ENCODE measurements at places on chromosomes 11 and 22. TPM values are rescaled to one million over a fixed set of nuclear protein-coding genes. Genes with fewer than 3 reads are reported as not detected.

Gene C11orf16
- polyA plus RNA-seq: not detected

GRCh38 chr11:104089481-104089880, 53.0 kb downstream of the DDI1 start:
- no peak for DNase-seq

GRCh38 chr11:21650961-21651360, 541.9 kb upstream of the ANO5 start:
- no peak for DNase-seq

Gene CNGA4
- 0.07 TPM for polyA plus RNA-seq

Gene PRRG4
- not detected for polyA plus RNA-seq

DNA sequence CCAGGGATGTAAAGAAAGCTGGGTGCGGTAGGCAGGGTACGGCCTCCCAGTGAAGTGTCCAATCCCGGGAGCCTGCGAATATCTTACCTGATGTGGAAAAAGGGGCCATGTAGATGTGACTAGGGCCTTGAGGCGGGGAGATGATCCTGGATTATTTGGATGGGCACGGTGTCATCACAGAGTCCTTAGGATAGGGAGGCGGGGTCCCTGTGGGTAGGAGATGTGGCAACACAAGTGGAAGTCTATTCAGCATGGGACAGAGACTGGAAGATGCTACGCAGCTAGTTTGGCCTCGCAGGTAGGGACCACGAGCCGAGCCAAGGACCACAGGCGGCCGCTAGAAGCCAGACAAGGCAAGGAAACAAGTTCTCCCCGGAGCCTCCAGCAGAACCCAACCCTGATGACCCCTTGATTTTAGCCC, 46.4 kb upstream of the SHANK2 start:
- DNase-seq: no peak

- no peak for DNase-seq
Measured at GRCh38 chr22:50620593-50621355, 7.2 kb downstream of the ARSA start.

Gene PANX3
- polyA plus RNA-seq: not detected

- DNase-seq: no peak
Measured at GRCh38 chr22:50544746-50545253, 899 bp upstream of the KLHDC7B start.

Gene NRGN
- polyA plus RNA-seq: 3.4 TPM

DNA sequence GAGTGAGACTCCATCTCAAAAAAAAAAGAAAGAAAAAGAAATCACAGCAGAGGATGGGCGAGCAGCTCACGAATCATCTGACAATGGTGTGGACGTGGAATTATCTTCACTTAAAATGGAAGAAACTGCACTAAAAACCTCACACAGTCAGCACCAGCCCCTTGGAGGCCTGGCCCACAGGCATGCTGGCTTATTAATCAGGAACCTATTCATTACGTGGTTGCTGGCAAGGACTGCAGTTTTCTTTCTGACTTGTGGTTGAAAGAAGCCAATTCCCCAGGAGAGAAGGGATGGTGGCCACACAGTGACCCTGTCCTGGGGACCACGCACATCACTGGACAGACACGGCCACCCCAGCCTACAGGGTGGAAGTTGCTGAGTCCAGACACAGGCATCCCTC, 401.1 kb downstream of the CTTN start:
- no peak for DNase-seq

DNA sequence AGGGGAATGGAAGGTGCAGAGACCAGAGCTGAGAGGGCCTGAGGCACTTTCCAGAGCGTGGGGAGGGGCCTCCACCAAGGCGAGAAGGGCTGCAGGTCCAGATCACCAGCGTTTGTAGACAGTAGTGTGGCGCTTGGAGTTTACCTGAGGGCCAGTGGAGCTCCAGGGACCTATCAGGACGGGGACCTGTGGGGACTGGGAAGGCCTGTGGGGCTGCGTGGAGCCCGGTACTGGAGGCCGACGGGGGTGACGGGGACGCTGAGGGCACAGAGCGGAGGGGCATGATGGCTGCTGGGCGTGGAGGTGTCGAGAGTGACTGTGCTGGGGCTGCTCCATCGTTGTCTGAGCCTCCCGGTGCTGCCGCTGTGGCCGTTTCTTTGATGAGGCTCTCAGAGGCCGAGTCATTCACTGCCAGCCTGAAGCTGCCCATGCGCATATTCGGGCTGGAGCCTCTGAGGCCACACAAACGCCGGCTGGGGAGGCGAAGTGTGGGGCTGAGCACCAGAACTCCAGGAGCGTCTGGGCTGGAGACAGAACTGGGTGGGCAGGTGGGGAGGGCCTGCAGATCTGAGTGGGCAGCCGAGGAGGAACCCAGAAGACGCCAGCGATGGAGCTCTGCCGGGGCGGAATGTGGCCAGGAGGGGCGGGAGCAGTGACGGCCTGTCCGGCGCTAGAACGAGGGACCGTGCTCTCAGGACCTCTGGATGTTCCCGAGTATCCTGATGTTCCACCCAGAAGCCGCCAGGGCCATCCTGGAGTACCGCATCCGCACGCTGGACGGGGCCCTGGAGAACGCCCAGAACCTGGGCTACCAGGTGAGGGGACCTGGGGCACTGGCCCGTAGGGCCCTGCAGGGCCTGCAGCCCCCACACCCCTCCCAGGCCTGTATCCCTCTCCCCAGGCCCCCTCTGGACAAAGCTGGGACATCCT, 2.6 kb downstream of the PGGHG start:
- no peak for DNase-seq

DNA sequence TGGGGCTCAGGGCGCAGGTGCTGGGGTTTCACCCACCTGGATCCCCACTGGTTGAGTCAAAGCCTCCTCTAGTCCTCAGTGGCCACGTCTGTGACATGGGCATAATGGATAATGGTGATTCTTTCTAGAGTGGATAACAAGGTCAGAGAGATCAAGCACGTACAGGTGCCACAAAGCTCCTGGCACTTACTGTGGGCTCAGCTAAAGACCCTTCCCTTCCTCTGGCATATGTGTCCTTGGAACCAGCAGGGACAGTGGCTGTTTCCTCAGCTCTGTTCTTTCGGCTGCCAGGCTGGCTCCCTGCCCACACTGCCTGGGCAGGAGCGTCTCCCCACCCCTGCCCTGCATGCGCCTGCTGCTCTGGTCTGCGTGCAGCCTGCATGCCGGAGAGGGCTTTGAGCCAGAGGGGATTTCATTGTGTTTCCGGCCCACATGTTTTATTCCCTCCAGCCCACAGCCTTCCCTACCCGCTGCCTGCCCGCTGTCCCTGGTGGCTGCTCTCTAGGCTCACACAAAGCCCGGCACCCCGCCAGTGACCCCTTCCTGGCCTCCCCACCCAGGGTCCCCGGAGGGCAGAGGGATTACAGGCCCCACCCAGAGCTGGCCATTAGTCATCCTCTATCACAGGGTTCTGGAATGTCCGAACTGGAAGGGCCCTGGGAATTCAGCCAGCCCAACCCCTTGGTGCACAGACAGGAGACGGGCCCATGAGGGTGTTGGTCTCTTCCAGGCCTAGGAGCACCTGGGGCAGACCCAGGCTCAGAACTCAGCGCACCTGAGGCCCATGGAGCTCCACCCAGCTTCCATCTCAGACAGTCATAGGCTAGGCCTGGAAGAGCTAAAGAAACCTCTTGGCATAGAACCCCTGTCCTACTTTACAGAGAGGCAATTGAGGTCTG, 55.3 kb upstream of the GCAT start:
- DNase-seq: peak; percentile 47

GRCh38 chr11:20668131-20668809, 1.1 kb upstream of the NELL1 start:
- DNase-seq: no peak

Gene MPZL2
- not detected for polyA plus RNA-seq

Gene OVCH2
- polyA plus RNA-seq: 0.47 TPM

GRCh38 chr11:64542172-64543125, 48.6 kb upstream of the SLC22A12 start:
- DNase-seq: no peak

Gene C11orf42
- polyA plus RNA-seq: not detected

DNA sequence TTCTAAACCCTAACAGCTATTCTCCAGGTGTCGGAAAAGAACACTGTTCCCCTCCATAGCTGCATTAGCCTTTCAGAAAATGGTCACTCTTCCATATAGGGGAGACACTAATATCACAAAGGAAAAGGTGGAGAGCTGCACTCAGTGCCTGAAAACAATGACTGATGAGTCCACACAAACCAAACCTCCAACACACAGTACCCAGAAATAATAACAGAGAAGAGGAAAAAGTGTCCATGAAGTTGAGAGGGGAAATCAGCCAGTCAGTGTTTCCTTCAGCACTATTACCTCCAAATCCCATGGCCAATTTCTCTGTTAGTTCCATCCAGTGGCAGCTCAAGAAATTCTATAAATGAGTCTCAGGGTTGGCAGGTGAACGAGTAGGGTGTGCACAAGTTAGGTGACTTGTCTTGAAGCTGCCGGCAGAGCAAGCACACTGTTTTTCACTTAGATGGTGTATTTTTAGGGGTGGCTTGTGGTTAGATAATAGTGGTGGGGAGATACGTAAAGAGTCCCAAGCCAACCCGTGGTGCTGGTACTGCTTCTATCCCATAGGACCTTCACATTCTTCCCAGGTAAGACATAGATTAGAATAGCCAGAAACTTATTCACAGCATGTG, 84.5 kb upstream of the CHRM4 start:
- DNase-seq: no peak

DNA sequence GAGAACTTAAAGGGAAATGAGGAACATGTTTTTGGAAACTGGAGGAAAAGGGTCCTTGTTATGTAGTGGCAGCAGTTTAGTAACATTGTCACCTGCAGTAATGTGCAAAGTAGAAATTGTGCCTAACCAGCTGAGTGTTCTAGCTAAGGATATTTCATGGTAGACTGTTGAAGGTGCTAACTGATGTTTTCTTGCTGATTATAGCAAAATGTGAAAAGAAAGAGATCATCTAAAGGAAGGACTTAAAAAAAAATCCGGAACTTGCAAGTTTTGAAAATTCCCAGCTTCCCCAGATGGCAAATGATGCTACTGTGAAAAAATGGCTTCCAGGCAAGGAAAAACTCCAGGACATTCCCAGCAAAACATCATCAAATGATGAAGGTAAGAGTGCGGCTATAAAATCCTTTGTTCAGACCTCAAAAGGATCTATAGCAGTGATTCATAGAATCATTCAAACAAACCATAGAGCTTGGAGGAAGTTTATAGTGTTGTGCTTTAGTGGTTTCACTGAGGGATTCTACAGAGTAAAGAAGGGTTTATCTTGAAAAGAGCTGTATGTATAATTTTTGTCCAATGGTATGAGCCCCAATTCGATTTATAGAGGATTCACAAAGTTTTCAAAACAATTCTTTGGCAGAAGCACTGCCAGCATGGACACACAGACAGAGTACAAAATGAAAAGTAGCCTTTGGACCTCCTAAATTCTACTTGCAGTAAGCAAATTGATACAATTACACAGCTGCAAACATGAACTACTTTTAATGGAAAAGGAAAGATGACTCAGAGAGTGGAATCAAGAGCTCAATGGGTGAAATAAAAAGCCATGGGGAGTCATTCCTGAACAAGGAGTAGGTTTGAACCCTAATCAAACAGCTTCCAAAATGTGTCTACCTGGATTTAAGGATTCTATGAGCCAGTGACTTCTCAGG, 4.3 kb upstream of the TRIM44 start:
- DNase-seq: no peak

Gene VSTM5
- 0.55 TPM for polyA plus RNA-seq

DNA sequence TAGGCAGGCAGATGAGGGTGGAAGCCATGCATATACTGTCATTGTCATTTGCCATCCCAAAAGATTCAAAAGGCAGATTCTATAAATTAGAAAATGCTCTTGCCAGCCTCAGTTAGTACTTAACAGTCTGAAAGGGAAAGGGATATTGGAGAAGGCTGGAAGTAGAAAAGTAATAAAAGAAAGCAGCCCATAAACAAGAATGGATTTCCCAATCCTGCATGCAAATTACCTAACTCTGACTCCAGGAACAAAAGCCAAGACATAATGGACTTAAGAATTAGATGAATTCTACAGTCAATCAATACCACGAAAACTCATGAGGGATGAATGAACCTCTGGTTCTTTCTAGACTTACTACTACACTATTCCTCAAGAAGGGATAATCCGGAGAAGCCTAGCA, 5.9 kb downstream of the PAK1 start:
- DNase-seq: no peak

DNA sequence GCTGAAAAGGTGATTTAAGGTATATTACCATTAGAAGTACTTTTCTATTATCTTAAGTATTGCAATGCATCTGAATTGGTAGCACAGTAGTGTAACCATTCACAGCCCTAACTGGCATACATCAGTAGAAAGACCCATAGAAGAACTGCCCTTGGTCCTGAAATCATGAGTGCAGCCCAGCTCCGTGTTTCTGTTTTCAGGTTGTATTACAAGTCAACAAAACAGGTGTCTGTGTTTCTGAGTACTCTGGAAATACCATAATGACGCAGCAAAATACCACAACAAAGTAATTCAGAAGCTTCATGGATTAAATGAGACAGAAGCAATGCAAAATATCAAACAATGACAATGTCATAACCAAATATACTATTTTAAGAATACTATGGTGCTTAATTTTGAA, 226.3 kb downstream of the OPCML start:
- no peak for DNase-seq

DNA sequence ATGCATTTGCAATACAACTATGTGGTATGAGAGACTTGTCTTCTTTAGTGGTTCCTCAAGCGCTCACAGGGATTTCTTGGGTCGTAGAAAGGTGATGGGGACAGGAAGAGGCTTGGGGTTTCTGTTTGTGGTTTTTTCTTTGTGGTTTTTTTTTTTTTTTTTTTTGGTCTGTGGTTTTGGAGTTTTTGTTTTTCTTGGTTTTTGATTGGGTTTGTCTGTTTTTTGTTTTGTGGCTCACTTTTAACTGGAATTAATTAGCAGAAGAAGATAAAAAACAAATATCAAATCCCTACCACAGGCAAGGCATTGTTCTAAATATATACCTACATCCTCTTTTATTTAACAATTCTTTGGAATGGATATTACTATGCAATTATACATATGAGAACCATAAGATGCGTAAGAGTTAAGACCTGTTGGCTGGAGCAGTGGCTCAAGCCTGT, 5.5 kb downstream of the TTC28 start:
- no peak for DNase-seq

DNA sequence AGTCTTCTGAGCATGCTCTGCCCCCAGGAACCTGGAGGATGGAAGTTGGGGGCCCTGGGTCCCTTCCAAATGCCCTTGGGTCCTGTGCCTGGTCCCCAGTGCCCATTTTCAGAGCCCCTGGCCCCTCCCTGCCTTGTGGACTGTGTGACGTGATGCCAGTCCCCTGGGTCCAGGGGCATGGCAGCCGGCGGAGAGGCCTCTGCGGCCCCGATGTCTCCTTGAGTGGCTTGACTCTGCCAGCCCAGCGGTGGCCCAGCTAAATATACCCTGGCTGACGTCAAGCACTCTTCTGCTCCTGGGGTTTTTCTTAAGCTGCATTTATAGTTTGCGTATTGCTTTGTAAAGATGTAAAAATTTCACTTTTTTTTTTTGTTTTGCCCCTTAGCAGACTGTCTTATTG, 35.2 kb upstream of the PARVG start:
- DNase-seq: no peak

- DNase-seq: no peak
Measured at GRCh38 chr11:2699185-2699530, 636 bp downstream of the KCNQ1OT1 start.

Gene PATE4
- not detected for polyA plus RNA-seq

GRCh38 chr22:26210334-26210733, 41.1 kb downstream of the SEZ6L start:
- DNase-seq: no peak

GRCh38 chr11:102989379-102990047, 34.0 kb upstream of the MMP13 start:
- DNase-seq: no peak

- no peak for DNase-seq
Measured at GRCh38 chr11:79423736-79424135, 17.1 kb downstream of the TENM4 start.

- DNase-seq: peak; percentile 39
Measured at GRCh38 chr22:43088984-43089717, at the start of gene TTLL1. TSS of gene TTLL1 (minus strand) at chr22:43089391. CDS start at chr22:43075586, 13,805 bp downstream.

Measured in AG04450 (cell line).